ENCODE measurements at places on chromosomes 11 and 22.
A peak's percentile ranks its signal among the peaks of the same experiment; 100 is the strongest.

- no peak for DNase-seq
Measured at GRCh38 chr11:20388096-20389055, 860 bp downstream of the PRMT3 start.

GRCh38 chr11:15742626-15743519, 613.5 kb downstream of the SOX6 start:
- DNase-seq = no peak

DNA sequence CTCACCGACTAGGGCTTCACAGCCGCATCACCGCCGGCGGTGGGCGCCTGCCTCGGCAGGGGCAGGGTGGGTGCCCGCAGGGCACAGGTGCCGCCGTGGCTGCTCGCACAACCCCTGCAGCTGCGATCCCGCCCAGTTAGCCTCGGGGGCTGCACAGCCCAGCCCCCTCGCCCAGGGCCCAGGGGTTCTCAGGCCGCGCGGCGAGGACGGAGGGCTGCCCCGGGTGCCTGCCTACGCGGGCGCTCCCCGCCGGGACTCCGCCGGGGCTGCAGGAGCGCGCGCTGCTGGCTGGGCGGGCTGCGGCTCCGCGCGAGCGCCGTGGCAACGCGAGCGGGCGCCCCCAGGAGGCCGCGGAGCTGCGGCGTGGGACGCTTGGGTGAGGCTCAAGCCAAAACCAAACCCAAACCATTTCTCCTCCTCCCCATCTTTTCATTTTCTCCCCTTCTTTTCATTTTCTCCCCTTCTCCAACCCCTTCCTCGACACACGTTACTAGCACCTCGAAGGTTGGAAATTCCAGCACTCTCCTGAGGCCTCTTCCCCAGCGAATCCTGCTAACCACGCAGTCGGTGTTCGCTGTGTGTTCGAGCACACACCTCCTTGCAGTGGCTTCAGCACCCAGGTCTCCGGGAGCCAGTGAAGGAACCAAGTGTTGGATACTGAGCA, at the start of gene MICAL3:
TSS of gene MICAL3 (minus strand) at position 286 of the 664 bp plus-strand sequence. CDS start 117,749 bp downstream, outside the sequence.
- DNase-seq = peak; percentile 34

DNA sequence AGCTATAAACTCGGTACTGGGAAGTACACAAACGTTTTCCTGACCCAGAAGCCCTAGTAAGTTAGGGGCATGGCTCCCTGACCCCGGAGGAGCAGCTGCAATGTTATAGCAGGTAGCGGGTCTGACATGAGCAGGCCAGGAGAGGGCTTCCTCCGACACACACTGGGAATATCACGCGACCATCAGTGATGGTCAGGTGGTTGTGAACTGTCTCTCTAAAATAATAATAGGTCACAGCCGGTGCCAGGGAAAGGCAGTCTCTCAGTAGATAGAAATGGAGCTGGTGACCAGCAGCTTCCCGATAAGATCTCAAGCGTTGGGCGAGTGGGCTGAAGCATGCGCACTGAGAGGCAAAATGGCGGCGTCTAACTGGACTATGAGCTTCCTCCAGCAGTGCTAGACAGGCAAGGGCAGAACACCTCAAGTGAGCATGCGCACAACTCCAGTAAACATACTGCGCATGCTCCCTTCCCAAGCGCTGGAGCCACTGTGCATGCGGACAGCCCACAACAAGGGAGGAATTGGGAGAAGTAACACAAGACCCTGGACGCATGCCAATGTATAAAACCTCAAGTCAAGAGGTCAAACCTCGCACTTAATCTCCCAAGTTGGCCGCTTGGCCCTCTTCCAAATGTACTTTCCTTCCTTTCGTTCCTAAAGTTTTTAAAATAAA, 22.3 kb upstream of the TESMIN start:
- DNase-seq = no peak

DNA sequence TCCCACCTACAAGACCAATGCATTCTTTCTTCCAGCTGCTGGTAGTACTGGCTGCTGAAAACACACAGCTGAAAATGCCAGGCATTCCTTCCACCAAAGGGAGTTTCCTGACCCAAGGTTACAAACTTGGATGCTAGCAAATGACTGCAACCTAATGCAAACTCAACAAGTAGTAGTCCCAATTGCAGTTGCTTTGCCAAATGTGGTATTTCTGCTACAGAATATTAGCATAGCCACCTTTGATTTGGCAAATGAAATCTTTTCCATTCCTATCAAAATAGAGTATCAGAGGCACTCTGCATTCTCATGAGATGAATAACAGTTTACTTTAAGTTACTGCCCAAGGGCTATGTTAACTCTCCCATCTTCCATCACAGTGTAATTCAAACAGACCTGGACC, 172.0 kb upstream of the ARHGAP42 start:
- DNase-seq = no peak

- DNase-seq = no peak
Measured at GRCh38 chr11:129643031-129643721, 172.5 kb upstream of the TMEM45B start.

DNA sequence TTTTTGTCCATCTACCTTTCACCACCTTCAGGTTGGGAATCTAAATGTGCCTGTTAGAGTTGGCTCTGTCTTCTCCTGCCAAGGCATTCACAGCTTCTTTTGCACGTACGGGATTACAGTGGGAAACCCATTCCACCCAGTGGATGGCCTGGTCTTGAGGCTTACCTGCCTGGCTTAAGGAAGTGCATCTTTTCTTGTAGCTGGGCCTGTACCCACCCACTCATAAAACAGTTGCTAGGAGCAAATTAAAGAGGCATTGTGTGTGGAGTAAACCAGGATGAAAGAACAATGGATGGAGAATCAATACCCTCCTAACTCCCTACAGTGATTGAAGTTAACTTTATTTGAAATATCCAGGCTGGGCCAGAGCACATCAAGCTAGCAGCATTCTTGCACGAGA, 71.6 kb downstream of the TEAD1 start:
- DNase-seq = no peak

DNA sequence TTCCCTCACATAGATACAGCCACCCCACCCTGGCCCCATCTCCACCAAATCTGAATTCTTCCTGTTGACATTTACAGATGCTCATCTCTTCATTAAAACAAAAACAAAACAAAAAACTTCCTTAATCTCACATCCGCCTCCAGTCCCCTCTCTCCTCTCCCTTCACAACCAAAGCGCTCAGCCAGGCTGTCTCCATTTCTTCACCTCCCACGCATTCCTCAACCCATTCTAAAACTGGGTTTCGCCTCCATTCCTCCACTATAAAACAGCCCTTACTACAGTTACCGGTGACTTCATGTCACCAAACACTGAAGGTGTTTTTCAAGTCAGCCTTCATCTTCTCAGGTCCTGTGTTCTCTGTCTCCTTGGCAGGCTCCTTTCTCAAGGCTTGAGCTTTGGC, 9.6 kb downstream of the BACE1-AS start:
- no peak for DNase-seq

GRCh38 chr11:47183031-47183856, 3.0 kb downstream of the PACSIN3 start:
- DNase-seq = no peak

GRCh38 chr11:118051611-118052461, 25.0 kb upstream of the TMPRSS4 start:
- DNase-seq = no peak

DNA sequence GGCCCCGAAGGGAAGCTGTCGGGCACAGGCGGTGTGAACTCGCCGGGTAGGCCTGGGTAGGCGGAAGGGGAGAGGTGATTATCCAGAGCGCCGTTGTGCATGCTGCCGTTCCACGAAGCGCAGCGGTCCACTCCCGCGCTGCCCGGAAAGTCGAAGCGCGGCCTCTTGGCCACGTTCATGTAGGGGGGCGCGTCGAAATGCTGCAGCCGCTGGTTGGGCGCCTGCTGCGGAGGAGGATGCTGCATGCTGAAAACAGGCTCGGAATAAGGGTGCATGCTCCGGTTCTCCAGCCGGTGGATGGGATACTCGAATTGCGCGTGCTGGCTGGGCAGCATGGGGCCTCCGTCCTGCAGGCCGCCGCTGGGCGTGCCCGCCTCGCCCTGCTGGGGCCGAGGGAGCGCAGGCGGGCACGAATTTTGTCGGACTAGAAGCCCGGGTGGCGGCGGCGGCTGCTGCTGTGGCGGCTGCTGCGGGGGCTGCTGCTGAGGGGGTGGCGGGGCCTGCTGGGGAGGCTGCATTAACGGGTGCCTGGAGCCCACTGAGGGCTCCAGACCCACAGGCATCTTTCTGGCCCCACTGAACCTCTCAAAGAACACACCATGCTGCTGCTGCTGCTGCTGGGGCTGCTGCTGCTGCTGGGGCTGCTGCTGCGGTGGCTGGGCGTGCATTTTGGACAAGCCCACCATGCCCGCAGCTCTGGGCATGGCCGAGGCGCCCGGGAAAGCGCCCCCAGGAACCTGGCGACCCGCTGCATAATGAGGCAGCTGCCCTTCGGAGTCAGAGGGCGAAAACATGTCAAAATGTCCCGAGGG, 2.3 kb downstream of the MN1 start:
- no peak for DNase-seq

DNA sequence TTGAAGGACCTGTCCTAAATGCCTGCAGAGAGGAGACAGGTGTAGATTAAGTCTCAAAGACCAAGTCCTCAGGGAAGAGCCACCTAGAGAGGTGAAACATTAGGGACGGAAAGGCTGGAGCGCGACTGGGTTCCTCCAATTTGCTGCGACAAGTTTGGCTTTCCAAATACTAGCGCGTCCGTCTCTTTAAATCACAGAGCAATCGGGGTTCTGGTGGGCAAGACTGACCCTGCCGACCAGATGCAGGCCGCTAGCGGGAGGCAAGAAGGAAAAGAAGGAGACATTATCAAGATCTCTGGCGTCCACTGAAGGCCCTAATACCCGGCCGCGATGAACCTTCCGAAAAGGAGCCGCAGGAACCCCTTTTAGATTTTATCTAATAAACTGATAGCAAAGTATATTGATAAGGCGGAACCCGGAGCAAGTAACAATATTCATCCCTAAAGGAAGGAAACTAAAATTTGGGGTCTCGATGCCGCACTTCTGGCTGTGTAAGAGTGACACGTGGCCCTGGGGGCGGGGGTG, 128.2 kb upstream of the C11orf58 start:
- no peak for DNase-seq

DNA sequence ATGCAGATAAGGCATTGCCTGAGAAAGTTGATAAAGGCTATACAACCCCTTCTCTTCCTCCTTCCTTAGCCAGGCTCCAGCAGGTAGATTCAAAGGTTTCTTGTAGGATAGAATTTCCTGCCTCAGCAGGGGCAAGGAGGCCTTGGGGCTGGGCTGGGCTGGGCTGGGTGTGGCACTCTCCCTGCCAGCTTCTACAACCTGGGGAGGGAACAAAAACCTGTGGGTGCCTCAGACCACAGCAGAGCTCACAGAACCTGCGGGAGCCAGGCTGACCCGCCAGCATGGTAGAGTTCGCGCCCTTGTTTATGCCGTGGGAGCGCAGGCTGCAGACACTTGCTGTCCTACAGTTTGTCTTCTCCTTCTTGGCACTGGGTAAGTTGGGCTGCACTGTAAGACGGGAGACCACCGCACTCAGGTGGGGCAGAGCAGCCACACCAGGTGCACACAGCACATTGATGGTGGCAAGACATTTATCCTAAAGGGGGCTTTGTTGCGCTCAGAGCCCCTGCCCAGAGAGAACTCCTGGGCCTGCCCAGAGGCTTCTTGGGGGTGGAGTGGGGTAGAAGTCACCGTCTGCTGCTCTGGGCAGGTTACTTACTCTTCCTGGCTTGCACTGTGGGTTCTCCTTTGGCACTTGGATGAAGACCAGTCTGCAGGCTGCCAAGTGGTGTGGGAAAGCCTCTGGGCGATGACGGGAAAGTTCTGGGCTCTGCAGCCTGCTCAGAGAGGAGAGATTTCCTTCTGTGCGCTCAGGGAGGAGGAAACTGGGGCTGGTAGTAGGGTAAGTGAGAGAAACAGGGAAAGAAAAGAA, at the start of gene MOGAT2:
TSS of gene MOGAT2 (plus strand) at position 231 of the 811 bp plus-strand sequence. CDS start at position 282, 51 bp downstream.
- DNase-seq = no peak
